GM12878 (cell line): ENCODE measurements at places on chromosomes 1 and 21.

- no peak for DNase-seq
Observed at GRCh38 chr1:46621930-46622329, 5.3 kb upstream of the MOB3C start.

DNA sequence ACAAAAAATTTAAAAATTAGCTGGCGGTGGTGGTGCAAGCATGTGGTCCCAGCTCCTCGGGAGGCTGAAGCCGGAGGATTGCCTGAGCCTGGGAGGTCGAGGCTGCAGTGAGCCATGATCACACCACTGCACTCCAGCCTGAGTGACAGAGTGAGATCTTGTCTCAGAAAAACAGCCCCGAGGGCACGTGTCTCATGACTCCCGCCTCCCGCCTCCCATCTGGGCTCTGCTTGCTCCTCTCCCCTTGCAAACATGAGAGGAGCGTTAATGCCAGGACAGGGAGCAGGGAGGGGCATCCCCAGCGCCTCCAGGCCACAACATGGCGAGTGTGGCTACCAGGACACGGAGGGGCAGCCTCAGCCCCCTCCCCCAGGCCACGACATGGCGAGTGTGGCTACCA lies 28.3 kb downstream of the FAAP20 start:
- no peak for DNase-seq

GRCh38 chr1:116125758-116126157 lies 14.6 kb downstream of the MAB21L3 start:
- DNase-seq: no peak

DNA sequence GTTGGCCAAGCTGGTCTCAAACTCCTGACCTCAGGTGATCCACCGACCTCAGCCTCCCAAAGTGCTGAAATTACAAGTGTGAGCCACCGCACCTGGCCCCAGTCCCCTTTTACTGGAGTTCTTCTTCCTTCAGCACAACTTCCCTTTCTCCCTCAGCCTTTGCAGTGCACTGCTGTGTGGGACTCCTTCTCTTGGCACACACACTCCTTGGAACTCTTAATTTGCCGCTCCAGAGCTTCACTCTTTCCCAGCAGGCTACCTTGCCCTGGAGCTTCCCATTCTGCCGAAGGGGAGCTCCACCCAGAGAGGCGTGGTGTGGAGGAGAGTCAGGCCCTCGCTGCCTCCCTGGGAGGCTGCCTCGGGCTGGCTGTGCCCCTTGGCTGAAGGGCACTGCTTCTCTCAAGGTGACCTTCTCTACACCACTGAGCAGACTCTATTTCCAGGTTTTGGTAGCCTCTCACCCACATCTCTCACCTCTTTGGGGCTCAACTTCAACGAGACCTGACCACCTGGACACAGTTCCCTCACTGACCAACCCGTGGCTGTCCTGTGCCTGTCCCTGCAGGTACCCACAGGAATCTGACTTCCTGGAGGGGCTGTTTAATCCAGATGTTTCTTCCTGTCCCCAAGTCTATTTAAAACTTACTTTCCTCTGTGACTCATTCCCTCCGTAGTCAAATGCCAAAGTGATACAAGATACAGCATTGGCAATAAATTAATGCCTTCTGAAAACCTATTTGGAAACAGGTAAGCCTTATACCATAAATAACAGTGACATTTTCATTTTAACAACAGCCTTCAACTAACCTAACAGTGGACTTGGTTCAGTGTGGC lies 227.3 kb upstream of the KIAA0040 start:
- DNase-seq: no peak

- DNase-seq: no peak
Observed at GRCh38 chr1:148372731-148373130, 110.4 kb downstream of the PPIAL4G start.

GRCh38 chr1:216888731-216889130 lies 165.5 kb upstream of the ESRRG start:
- DNase-seq: no peak

DNA sequence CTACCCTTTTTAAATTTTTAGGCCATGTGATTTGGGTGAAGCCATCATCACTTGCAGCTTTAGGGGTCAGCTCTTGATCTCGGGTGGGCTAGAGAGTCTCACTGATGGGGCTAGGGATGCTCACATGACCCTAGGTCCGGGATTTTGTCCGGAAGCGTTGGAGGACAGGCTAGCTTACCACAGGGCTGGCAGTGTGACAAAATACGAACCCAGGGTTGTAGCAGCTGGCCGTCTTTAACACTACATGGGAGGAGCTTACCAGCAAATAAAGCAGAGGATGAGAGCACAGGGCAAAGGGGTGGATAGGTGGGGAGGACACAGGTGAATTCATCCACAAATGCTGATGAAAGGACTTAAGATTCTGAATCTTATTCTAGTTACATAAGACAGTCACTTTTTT lies 21.9 kb downstream of the GPR161 start:
- DNase-seq: no peak

- no peak for DNase-seq
Observed at GRCh38 chr1:4797429-4797828, 143.0 kb downstream of the AJAP1 start.

DNA sequence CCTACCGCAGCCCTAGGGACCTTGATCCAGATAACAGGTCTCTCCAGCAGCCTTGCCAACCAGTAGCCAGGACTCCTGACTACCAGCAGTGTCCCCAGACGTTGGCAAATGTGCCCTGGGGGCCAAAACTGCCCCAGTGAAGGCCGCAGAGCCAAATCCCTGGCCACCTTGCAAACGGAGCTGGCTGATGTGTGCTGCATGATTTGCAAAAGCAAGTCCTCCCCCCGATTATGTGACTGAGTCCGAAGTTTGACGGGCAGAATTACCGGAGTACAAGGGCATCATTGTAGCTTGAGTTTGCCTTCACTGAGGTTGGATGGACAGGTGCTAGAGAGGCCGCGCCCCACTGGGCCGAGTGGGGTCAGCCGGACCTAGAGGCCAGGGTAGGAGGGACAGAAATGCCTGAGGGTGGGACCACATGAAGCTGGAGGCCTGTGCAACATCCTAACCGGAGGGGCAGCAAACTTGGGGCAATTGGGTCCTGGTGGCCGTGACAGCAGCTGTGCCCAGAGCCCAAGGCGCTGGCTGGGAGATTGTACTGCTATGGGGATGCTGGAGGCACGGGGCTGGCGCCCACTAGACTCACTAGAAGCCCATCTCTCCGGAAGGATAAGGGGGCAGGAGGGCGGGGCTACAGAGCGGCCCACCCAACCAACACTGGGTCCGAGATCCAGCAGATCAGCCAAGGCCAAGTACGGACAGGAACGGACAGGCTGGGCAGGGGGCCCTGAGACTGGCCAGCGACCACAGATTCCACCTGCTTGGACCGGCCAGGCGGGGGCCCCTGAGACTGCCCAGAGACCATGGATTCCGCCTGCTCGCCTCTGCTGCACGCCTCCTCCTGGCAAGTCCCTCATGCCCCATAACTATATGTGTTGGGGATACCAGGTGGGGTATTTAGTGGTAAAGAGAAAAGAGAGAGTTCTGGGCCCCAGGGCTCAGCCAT lies 2.8 kb downstream of the ARHGEF16 start:
- no peak for DNase-seq

- no peak for DNase-seq
Observed at GRCh38 chr1:214447557-214447871, 103.9 kb downstream of the PTPN14 start.

- no peak for DNase-seq
Observed at GRCh38 chr1:1430114-1430982, 5.1 kb upstream of the VWA1 start.

DNA sequence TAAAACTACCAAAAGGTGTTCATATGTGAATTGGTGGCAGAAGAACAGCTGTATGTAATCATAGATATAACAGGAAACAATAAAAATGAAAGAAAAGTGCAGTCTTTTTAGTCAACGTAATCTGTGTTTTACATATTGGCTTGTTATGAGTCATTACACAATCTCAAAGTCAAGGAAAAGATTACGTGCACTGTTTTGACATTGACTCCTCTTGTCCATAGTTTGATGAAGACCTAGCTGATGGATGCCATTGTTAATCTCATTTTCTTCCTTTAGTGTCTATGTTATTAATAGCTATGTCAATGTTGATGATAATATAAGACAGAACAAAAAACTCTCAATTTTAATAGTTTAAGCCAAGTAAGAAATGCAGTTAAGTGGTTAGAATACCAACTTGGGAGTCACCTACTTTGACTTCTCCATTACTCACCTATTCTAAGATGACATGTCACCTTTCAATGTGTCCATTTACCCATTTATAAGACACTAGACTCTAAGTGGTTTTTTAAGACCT lies 84.5 kb upstream of the SAMSN1 start:
- DNase-seq: no peak

- no peak for DNase-seq
Observed at GRCh38 chr1:184158896-184159681, 107.6 kb downstream of the TSEN15 start.

GRCh38 chr1:7294636-7295035 lies 476.5 kb upstream of the VAMP3 start:
- no peak for DNase-seq

- DNase-seq: no peak
Observed at GRCh38 chr21:40733024-40733397, 113.9 kb downstream of the DSCAM start.

DNA sequence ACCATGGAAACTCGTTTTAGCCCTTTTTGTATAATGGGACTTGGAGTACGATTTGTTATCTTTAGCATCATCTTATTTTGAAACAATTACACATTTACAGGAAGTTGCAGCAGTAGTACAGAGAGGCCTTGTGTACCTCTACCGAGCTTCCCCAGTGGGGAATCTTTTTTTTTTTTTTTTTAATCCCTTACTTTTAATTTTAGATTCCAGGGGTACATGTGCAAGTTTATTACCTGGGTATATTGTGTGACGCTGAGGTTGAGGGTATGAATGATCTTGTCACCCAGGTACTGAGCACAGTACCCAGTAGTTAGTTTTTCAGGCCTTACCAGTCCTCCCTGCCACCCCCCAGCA lies 45.9 kb downstream of the HHAT start:
- no peak for DNase-seq

DNA sequence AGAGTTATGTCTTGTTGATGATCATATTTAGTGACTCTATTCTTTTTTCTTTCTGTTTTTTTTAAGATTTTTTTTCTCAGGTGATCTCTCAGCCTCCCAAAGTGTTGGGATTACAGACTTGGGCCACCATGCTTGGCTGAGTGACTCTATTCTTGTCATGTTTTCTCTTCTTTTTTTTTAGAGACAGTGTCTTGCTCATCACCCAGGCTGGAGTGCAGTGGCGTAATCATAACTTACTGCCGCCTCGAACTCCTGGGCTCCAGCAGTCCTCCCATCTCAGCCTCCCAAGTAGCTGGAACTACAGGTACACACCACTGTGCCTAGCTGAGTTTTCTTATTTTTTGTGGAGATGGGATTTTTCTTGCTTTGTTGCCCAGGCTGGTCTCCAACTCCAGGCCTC lies 36.9 kb downstream of the ZMYM4 start:
- DNase-seq: no peak

DNA sequence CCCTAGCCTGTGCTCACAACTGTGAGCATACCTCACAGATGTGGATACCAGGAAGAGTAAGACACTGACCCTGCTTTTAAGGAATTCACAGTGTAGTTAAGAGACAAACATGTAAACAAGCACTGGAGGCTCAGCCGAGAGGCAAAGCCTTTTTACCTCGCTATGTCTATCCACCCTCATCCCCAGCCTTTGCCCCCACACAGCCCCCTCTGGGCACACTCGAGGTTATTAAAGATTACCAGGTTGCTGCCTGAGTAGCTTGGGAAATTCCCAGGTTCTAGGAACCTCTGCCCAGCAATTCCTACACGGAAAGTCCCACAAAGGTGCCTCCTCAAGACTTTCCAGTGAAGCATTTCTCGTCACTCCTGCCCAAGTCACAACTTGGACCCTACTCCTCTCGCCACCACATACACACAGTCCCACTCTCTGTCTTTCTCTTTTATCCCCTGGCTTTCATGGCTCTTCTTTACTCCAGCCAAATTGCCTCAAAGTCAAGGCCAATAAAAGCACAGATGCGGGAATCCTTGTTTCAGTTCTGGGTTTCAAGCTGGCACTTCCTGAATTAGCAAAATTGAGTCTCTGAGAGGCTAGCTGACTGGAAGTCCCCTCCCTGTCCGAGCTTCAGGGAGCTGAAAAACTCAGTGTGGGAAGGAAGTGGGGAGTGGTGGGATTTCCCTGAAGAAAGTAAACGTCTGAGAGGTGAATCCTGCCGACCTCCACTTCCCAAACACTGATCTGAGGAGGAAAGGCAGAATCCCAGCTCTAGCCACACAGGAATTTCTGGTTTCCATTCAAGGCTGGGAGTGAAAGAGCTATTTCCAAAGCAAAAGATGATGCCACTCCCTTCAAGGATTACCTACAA lies 7.6 kb downstream of the DENND2D start:
- no peak for DNase-seq

GRCh38 chr1:24502065-24502708 lies 449 bp upstream of the RCAN3 start:
- no peak for DNase-seq
